ENCODE measurements at places on chromosomes 7 and 10. TPM values are rescaled to one million over a fixed set of nuclear protein-coding genes. Genes with fewer than 3 reads are reported as not detected.
A peak's percentile ranks its signal among the peaks of the same experiment; 100 is the strongest.

- DNase-seq: peak; percentile 83
These were observed 2.5 kb upstream of the ZNF33A start for GRCh38 chr10:38007991-38008390.

GRCh38 chr7:55569797-55570196, 2.5 kb downstream of the VOPP1 start:
- DNase-seq: no peak

Gene ADRA2A
- total RNA-seq: not detected

DNA sequence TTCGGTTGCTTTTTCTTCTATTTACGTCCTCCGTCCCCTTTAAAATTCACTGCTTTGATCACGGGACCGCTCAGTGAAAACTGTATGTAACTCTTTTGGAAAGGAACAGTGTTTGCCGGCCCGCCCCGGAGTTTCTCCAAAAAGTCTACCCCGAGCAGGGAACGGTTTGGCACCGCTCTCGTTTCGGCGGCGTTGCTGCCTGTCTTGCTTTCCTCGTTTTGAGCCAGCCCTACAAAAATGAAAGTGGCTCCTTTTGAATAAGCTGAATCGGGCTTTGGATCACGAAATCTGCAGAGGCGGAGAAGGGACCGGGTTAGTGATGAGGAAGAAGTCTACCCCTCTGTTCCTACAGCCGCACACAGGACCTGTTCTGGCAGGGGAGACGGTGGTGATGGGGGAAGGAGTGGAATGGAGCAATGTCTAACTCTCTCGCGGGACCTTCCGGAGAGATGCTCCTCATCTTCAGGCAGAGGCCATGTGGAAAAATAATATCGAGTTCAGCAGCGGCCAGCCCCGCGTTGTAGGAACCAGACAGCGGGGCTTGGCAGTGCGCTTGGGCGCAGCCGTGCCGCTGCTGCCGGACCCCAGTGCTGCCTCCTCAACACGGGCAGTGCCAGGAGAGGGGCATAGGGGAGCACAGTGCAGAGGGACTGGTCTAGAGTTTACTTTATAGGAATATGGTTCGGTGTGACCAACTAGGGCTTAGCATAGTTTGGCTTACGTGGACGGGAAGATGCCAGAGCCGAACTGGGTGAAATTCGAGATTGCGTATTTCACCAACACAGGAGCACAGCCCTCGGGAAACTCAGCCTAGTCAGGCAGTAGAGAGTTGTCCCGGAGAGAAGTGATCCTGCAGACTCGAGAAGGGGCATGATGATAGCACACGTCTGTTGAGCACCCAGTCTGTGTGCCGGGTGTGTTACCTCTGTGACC, 1.4 kb downstream of the HTRA1 start:
- DNase-seq: peak; percentile 49

Gene LYZL1
- not detected for total RNA-seq

DNA sequence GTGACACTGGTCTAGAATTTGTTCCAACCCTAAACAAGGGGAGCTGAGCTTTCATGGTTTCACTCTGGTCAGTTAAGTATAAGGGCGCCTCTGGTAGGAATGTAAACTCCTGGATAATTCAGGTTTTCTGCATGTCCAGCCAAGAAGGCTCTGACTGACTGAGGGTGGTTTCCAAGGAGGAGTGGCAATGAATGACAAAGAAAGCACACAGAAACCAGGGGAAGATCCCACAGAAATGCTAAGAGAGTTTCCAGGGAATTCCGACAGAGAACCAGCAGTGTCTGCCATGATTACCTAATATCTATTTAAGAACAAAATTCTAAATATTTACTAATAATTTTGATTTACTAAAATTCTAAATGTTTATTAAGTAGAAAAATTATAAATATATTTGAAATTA, 27.3 kb upstream of the NRG3 start:
- DNase-seq: no peak

DNA sequence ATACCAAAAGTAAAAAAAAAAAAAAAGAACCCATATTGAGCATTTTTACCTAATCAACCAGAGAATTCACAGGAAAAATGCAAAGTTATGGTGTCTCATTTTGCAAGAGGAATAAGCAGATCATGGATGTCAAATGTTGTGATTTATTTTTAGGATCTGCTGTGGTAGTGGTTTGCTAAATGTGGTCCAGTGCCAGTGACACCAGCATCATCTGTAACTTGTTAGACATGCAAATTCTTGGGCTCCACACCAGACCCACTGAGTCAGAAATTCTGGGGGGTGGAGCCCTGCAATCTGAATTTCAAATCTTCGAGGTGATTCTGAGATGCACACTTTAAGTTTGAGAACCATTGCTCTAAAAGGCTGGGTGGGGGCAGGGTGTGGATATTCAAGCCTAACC, 30.1 kb upstream of the ZEB1 start:
- no peak for DNase-seq

DNA sequence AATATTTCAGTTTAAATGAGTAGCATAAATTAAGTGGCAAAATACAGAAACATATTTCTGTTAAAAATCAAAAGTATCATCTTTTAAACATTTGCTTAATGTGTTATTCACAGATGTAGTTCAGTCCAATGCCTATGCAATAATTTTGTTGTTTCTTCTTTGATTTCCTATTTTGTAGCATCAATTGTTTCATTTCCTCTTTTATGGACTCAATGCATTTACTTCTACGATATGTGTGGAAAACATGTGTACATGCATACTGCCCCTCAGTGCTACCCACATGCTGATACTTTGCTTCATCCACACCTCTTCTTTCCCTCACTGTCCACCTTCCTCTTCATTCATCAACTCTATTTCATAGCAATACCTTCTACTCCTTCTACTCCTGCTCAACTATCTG, 108.1 kb downstream of the PTN start:
- no peak for DNase-seq
